Frontal cortex (tissue), 4 donors: ENCODE measurements at places on chromosomes 3 and 15. TPM values are rescaled to one million over a fixed set of nuclear protein-coding genes. Genes with fewer than 3 reads are reported as not detected.

Gene CACNA2D2
- total RNA-seq: 2.4 TPM

Gene EFCAB12
- 0.41 TPM for total RNA-seq

Gene SERPINI1
- 85.6 TPM for total RNA-seq

Gene A4GNT
- total RNA-seq: not detected

Gene TJP1
- 40.8 TPM for total RNA-seq

GRCh38 chr3:181695661-181696491 is 15.8 kb upstream of the SOX2 start:
- DNase-seq: no peak

- DNase-seq: no peak
These were observed 153.8 kb downstream of the SEMA6D start for GRCh38 chr15:47870956-47871625.

DNA sequence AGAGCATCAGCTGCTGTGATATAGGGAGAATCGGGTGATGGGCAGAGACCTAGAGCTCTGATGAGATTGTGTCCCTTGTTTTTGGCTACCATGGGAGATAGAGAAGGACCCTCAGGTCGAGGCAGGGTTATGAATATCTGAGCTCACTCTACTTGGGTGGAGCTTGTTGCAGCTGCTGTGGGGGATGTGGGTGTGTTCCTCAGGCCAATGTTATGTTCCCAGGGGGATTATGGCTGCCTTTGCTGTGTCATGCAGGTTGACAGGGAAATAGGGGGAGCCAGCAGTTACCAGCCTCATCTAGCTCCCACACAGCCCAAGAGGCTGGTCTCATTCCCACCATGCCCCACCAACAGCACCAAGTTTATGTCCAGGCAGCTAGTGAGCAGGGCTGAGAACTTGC is 131.5 kb downstream of the TRIM42 start:
- DNase-seq: no peak

- DNase-seq: no peak
These were observed 37.6 kb upstream of the FBN1 start for GRCh38 chr15:48682942-48683651.

DNA sequence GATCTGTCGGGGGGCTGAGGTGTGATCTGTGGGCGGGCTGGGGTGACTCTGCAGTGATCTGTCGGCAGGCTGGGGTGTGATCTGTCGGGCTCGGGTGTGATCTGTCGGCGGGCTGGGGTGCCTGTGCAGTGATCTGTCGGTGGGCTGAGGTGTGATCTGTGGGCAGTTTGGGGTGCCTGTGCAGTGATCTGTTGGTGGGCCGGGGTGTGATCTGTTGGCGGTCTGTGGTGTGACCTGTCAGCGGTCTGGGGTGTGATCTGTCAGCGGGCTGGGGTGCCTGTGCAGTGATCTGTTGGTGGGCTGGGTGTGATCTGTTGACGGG is 205.1 kb downstream of the XXYLT1 start:
- DNase-seq: no peak

GRCh38 chr3:72800869-72801268 is 47.4 kb downstream of the SHQ1 start:
- no peak for DNase-seq
